Dermis microvascular lymphatic vessel endothelial cell (primary cell): ENCODE measurements at places on chromosomes 1 and 21. TPM values are rescaled to one million over a fixed set of nuclear protein-coding genes. Genes with fewer than 3 reads are reported as not detected.

GRCh38 chr1:187053876-187054275, 225.1 kb downstream of the PLA2G4A start:
- no peak for DNase-seq

DNA sequence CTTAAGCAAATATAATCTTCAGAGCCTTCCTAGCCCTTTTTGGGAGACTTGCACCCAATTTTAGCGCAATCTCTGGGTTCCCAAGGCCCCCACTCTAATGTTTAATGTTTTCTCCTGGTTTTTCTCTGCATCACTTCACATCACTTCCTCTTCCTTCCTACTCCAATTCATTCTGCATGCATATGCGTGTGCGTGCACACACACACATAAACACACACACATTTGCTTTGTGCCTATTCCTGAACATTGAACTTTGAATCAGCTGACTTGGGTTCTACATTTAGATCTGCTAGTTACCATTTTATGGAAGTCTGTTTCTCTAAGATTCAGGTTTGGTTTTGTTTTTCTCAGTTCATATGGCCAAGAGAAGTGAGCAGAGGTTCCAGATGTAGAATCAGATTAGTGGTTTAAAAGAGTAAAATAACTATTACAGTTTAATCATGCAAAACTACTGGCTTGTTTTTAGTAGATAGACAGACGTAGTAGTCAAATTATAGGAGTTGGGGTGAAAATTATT, 7.4 kb upstream of the EDEM3 start:
- DNase-seq, result no peak

GRCh38 chr1:89767618-89768017, 53.2 kb upstream of the LRRC8D start:
- DNase-seq, result no peak

DNA sequence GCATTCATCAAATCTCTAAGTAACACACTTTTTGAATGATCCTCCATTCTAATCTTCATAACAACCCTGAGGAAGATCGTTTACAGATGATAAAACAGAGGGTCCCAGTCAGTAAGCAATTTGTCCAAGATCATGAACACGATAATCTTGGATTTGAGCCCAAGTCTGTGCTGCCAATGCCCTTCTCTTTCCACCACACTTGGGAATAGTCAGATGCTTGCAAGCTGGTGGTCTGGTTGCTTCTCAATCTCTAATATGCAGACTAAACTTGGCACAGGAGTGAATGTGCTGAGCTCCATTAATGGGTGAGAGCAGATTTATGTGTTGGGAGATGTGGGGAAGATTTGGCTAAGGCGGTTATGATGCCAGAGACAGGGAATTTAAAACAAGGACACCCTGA, 430.6 kb upstream of the DAB1 start:
- DNase-seq, result no peak

- no peak for DNase-seq
Measured at GRCh38 chr1:174696026-174696821, 248.5 kb downstream of the GPR52 start.

DNA sequence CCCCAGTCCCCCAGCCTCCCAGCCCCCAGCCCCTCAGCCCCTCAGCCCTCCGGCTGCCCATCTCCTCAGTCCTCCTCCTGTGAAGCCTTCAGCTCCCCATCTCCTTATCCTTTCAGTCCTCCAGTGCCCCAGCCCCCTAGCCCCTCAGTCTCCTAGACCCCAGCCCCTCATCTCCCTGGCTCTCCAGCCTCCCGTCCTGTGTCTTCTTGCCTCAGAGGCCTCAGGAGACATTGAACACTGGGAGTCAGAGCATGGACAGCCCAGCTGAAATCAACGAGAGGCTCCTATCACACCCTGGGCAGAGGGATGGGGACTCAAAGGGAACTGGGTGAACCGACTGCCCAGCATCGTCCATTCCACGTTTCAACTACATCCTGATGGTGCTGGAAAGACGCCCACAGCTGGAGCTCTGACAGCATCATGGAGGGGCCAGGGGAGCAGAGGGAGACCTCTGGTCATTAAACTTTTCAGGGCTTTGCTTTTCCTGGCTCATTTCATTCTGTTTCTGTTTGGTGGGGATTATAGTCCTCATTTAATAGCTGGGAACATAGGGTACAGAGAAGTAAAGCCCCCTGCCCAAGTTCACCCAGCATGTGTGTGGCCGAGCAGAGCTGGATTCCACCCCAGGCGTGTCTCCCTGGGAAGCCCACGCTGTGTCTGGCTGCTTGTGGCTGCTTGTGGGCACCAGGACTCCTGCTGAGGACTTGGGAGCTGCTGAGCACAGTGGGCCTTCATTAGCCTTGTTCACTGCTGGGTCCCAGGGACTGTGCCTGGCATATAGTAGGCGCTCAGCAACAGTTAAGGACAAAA, 396.7 kb downstream of the PTPRU start:
- no peak for DNase-seq

The KRTAP21-2 gene
- not detected in 2 replicates for total RNA-seq

The IGSF3 gene
- 28.4 and 53.7 TPM in 2 replicates for total RNA-seq
